ENCODE measurements at places on chromosomes 2 and 18.

- no peak for DNase-seq
Measured at GRCh38 chr2:191465766-191466420, 212.0 kb upstream of the NABP1 start.

DNA sequence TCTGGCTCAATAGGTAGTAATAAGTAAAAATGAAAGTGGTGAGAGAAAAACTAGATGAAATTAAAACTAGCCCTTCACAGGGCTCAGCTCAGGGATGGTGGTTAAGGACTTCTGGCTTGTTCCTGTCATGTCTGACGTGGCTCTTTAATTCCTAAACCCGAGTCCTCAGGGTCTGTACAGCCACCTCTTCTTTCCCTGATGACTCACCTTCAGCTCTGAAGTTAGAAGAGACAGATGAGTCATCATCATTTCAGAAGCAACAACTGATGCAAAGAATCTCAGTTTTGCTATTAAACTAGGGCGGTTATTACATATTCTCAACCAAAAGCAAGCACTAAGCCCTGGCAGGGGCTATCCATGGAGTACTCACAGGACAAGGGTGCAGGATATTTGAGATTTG is 24.0 kb upstream of the ITGB6 start:
- DNase-seq, result no peak

DNA sequence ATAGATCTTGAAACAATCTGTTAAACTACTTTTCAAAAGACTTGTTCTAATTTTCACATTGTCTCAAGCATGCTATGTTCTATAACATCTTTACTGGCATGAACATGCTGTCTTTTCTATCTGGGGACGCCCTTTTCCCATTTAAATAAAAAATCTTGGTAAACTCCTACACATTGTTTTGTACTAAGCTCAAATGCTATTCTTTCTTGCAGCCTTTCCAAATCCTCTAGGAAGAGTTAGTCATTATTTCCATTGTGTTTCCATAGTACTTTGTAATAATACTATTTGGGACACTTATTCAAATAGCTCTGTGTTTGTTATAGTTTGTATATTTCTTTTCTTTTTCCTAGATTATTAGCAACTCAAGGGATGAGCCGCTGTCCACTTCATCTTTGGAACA is 828.6 kb upstream of the FSHR start:
- DNase-seq, result no peak

DNA sequence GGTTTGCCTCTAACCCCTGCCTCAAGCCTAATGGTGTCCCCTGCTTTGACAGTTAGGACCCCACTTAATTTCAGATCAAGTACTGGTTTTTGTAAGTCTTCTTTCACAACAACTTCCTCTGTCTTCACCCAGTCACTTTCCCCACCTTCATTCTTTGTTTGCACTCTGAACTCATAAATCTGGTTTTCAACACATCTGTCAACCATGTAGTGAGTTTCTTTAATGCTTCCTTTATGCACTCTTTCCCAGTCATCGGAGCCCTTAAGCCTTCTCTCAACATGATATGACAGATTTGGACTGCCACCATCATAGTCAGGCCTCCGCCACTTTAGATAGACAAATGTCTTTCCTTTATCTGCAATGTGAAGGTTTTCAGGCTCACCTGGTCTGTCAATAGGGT is 109.1 kb downstream of the PLEKHA3 start:
- no peak for DNase-seq

GRCh38 chr2:151989378-151989777 is 109.5 kb downstream of the CACNB4 start:
- DNase-seq, result no peak

DNA sequence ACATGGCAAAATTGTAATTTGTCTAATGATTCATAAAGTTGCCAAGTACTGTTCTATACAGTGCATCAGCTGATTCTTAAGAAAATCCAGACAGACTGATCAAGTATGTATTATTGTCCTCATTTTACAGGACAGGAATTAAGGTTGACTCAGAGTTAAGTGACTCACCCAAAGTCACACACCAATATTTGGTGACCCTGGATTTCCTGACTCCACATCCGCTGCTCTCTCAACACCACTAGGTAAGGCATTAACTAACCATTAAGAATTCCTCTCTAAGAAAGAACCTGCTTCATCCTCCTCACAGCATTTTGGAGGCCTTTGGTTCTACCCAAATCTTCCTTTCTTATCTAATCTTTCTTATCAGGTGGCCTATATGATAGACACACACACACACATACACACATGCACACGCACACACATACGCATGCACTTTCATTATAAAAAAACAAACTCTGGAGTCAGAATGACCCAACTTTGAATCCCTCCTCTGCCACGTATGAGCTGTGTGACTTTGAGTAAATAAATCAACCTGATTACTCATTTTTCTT is 150.8 kb downstream of the ANKRD44 start:
- no peak for DNase-seq

DNA sequence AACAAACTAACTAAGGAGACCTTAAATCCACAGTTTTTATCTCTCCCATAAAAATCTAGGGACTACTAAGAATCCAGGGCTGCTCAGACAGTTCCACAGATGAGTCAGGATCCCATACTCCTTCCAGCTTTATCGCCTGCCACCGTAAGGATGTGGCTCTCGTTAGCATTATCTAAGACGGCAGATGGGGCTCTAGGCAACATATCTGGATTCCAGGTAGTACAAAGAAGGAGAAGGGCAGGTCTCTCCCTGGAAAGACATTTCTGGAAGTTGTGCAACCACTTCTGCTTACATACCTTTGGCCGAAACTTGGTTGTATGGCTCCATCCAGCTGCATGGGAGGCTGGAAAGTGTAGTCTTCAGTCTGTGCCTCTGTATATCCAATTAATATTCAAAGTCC is 149.4 kb downstream of the SP3 start:
- no peak for DNase-seq

- DNase-seq, result no peak
Measured at GRCh38 chr2:23713351-23713750, 213.6 kb downstream of the ATAD2B start.

DNA sequence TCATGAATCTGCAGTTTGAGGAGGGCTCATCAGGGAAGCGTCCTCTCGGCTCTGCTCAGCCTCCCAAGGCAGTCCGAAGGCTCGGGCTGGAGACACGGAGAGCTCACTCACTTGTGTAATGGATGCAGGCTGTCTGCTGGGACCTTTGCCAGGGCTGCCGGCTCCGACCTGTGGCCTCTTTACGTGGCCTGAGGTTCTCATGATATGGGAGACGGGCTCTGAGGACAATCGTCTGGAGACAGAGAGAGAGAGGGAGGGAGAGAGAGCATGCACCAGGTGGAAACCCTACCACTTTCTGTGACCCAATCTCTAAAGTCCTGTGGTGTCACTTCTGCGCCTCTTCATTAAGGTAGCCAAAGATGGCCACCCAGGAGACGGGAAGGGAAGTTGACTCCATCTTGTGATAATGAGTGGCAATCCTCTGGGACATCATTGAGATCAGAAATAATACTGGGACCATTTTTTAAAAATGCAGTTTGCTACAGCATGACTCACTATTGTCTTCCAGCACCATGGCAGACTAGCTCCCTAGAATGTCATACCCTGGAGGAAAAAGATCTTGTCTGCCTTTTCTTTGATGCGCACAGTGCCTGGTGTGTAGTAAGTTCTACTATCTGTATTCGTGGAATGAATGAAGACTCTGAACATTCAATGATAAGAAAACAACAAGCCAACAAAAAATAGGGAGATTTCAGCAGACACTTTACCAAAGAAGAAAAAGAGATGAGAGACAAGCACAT is 60.2 kb downstream of the CD8B2 start:
- DNase-seq, result no peak

DNA sequence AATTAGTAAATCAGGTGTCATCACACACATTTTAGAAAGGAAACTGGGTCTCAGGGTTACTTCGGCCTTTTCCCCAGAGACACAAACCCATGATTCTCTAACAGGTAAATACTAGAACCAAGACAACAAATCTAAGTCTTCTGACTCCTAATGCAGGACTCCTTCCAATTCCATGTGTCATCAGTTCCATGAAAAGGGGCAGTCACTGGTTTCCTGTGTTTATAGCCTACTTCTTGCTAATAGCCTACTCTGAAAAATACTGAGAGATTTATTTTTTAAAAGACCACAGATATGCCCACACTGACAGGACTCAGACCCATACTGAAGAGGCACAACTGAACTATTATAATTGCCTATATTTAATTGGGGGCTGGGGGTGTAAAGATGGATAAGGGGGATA is 33.0 kb downstream of the RAB1A start:
- no peak for DNase-seq

DNA sequence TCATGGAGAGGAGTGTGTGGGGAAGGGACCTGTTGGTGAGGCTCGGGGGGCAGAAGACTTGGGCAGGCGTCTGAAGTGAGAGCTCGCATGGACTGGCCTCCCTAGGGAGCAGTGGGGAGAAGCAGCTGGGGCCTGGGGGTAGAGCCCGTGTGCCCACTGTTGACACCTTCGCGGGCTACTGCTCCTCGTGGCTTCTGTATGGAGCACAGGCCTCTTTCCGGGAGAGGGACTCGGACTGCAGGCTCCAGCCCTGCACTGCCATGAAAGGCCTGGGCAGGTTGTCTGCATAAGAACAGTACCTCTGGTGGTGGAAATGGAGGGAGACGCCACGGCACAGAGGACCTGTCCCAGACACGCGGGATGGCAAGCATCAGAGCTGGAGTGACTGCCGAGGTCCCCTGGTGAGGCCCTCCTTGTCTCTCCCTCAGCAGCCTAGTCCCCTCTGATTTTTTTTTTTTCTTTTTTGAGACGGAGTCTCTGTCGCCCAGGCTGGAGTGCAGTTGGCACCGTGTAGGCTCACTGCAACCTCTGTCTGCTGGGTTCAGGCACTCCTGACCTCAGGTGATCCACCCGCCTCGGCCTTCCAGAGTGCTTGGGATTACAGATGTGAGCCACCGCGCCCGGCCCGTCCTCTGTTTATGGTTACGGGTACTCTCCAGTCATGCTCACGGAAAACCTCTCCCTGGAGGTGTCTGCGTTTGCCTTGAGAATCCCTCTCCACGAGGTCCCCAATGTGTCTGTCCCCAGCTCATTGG is 44.7 kb upstream of the PTMA start:
- no peak for DNase-seq

DNA sequence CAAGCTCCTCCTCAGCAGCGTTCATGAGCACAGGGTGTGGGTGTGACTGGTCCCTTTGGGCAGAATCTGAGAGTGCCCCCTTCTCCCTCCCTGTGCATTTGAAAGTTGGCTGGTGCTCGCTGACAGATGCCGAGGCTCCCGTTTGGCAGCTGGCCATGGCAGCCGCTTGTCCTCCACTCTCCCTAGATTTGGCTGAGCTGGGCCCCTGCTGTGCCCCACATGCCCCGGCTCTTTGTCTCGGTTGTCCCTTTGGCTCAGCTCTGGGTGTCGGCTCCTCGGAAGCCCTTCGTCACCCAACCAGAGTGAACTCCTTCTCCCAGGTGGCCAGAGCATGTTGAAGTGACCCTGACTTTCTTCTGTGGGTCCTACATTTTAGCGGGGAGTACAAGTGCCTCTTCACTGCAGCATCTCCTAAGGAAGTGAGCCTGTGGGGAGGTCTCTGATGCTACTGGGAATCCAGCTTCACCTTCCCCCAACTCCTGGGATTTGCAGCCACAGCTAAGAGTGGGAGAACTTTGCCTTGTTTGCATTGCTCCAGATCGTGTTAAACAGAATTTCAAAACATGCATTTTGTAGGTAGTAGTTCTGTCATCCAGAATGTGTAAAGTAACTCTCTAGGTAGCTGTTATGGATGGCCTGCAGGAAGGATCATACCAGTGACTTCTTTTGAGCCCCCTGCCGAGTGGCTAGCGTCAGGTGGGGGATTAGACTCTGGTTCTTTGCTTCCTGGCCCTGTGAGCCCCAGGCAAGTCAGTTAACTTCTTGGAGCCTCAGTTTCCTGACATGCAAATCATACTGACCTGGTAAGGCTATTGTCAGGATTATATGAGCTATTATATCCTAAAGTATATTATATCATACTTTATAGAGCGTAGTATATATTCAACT is 24.2 kb downstream of the HPCAL1 start:
- peak; percentile 66 for DNase-seq

DNA sequence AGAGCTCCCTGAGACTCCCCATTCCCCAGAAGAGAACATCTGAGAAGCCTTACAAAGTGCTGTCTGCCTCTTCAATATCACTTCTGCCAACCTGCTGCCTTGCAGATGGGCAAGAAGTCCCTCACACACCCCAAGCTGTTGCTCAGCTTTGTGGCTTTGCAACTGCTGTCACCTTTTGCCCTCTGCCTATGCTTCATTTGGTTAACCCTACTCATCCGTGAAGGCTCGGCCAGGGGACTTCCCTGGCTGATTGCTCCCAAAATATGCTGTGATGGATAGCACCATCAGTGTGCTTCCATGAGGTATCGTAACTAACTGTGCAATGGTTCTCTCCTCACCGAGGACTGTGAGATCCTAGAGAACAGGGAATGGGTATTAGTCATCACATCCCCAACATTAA is 88.9 kb upstream of the CYP1B1 start:
- DNase-seq, result no peak

- DNase-seq, result no peak
Measured at GRCh38 chr2:160473468-160474318, 19.9 kb downstream of the RBMS1 start.

DNA sequence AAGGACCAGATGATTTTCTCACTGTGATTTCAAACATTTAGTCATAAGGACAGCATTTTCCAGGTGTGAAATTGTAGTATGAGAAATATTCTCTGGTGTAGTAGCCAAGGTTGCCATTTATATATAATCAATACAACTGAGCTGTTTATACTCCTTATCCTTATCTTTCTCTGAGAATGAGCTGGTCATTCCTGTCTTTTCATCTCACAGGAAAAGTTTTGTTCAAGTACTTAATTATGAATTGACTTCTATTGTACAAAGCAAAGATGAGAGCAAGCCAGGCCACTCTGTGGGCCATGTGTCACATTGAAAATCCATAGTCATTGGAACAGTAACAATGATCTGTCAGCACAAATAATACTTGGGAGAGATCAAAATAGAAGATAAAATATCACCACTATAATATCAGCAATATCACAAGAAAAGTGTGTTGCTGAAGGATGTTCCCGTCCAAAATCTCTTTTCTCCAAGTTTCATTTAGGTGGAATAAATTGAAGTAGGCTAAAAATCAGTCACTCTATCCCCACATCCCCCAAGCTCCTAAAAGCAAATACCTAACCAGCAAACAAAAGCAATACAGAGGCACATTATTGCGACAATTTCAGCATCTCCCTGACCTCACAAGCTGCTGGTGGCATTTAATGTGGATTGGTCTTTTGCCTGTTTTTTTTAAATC is 2.1 kb downstream of the RIT2 start:
- no peak for DNase-seq
